ENCODE measurements at places on chromosomes 16 and 17. TPM values are rescaled to one million over a fixed set of nuclear protein-coding genes. Genes with fewer than 3 reads are reported as not detected.
A peak's percentile ranks its signal among the peaks of the same experiment; 100 is the strongest.

Gene CES4A
- 5.0 TPM for total RNA-seq

Gene PABPN1L
- not detected for total RNA-seq

Gene C16orf87
- total RNA-seq = 7.9 TPM

Gene NPIPB13
- total RNA-seq = 4.0 TPM

Gene TNRC6C
- 2.3 TPM for total RNA-seq

Gene KRTAP2-2
- not detected for total RNA-seq

Gene PAQR4
- 11.3 TPM for total RNA-seq

Gene ATAD5
- total RNA-seq = 1.1 TPM

Gene GINS2
- total RNA-seq = 9.9 TPM

Gene MYH1
- total RNA-seq = 0.11 TPM

Gene SMIM22
- not detected for total RNA-seq

Gene NAGS
- total RNA-seq = 1.8 TPM

DNA sequence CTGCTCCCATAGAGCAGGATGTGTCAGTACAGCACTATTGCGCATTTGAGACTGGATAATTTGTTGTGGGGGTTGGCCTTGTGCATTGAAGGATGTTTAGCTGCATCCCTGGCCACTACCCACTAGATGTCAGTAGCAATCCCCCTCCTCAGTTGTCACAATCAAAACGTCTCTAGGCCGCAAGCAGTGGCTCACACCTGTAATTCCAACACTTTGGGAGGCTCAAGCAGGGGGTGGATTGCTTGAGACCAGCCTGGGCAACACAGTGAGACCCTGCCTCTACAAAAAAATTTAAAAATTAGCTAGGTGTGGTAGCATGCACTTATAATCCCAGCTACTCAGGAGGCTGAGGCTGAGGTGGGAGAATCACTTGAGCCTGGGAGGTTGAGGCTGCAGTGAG is 48.4 kb downstream of the CENPV start:
- peak; percentile 31 for DNase-seq
- no peaks in the 10 kb centered on the region for H3K4me1 ChIP-seq
- H3K27ac ChIP-seq = no peak overlapping the region
- H3K36me3 ChIP-seq = no peaks in the 10 kb centered on the region
- H3K27me3 ChIP-seq = no peaks in the 10 kb centered on the region

DNA sequence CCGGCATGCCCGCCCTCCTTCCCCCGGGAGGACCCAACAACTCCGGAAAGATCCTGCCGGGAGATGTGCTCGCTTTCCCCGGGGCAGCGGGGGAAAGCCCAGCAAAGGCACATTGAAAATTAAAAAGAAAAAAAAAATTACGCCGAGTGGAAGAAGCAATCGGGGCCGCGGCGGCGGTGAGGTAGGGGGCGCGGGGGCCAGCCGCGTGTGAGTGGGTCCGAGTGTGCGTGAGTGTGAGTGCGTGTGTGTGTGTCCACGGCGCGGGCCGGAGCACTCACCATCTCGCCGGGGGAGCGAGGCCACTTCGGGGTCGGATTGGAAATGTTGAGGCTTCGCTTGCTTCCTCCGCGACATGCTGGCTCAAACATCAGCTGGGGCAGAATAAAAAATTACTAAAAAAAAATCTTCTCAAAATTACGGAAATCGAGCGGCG is at the start of gene SALL1:
TSS of gene SALL1 (minus strand) at position 383 of the 433 bp plus-strand sequence. CDS start at position 354, 29 bp downstream.
- H3K27ac ChIP-seq = peak within 1 kb of the TSS; percentile 94
- peak within 1 kb of the TSS; percentile 97 for H3K4me3 ChIP-seq
- DNase-seq = peak; percentile 74

DNA sequence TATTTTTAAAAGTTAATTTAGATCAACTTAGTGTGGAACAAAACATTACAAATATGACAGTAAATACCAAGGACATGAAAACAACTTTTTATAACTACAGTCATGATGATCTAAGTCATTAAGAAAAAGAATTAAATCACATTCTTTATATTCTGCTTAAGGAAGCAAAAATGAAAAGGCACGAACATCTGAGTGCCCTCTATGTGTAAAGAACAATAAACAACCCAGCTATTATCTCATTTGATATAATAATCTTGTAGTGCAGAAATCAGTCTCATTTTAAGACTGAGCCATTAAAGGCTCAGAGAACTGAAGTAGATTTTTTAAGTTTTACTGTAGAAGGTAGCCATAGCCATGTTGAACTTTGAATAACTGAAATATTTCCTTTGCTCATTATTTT is 13.4 kb downstream of the MYO1D start:
- H3K27ac ChIP-seq = no peak overlapping the region
- no peaks in the 10 kb centered on the region for H3K27me3 ChIP-seq
- peak; percentile 24 for DNase-seq
- no peaks in the 10 kb centered on the region for H3K36me3 ChIP-seq
- peak overlapping the region; percentile 24 for H3K4me3 ChIP-seq
- H3K4me1 ChIP-seq = peaks cover 29% of the 10 kb centered on the region

GRCh38 chr17:49370971-49371834 is 9.2 kb upstream of the ZNF652 start:
- H3K27me3 ChIP-seq = no peaks in the 10 kb centered on the region
- no peak for DNase-seq
- no peaks in the 10 kb centered on the region for H3K36me3 ChIP-seq
- no peaks in the 10 kb centered on the region for H3K4me1 ChIP-seq
- H3K4me3 ChIP-seq = no peak overlapping the region

- H3K27ac ChIP-seq = peak overlapping the region; percentile 35
- H3K4me1 ChIP-seq = peaks cover 70% of the 10 kb centered on the region
- peak; percentile 80 for DNase-seq
- H3K27me3 ChIP-seq = no peaks in the 10 kb centered on the region
Measured at GRCh38 chr16:53087101-53087500, 32.3 kb downstream of the CHD9 start.

DNA sequence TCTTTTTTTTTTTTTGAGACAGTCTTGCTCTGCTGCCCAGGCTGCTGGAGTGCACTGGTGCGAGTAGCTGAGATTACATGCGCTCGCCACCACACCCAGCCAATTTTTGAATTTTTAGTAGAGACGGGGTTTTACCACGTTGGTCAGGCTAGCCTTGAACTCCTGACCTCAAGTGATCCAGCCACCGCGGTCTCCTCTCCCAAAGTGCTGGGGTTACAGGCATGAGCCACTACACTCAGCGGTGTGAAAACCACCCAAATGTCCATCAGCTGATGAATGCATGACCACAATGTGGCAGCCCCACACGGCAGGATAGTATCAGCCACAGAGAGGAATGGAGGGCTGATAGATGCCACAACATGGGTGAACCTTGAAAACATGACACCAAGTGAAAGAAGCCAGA is 2.1 kb downstream of the P2RX5 start:
- H3K4me1 ChIP-seq = peaks cover 10% of the 10 kb centered on the region
- no peaks in the 10 kb centered on the region for H3K36me3 ChIP-seq
- no peak for DNase-seq
- H3K4me3 ChIP-seq = no peak overlapping the region

GRCh38 chr17:77433385-77434135 is 292.8 kb downstream of the SEC14L1 start:
- no peaks in the 10 kb centered on the region for H3K27me3 ChIP-seq
- H3K4me1 ChIP-seq = peaks cover 52% of the 10 kb centered on the region
- H3K4me3 ChIP-seq = peak overlapping the region; percentile 22
- no peaks in the 10 kb centered on the region for H3K36me3 ChIP-seq

DNA sequence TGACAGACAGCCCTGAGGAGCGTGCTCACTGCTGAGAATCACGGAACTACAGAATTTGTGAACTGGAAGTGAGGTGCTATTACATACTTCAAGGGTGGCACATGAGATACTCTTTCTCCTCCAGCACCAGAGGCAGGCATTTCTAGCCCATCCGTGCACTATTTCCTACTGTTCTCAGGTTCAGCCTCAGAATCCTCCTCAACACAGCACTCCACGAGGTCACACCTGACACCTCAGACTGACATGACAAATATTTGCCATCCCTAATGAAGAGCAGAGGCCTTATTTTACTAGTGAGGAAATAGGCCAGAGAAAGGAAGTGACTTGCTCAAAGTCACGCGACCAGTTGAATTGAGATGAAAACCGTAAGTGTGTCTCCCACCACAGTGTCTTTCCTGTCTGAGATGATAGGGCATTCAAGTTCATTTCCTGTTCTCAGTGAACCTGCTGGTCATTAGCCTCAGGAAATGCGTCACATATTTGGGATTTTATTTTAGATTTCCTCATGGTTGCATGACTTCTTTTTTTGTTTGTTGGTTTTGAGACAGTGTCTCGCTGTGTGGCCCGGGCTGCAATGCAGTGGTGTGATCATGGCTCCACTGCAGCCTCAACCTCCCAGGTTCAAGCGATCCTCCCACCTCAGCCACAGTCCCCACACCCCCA is 23.6 kb downstream of the SEZ6 start:
- no peak for DNase-seq
- no peak overlapping the region for H3K27ac ChIP-seq
- H3K4me1 ChIP-seq = no peaks in the 10 kb centered on the region
- peaks cover 22% of the 10 kb centered on the region for H3K27me3 ChIP-seq

DNA sequence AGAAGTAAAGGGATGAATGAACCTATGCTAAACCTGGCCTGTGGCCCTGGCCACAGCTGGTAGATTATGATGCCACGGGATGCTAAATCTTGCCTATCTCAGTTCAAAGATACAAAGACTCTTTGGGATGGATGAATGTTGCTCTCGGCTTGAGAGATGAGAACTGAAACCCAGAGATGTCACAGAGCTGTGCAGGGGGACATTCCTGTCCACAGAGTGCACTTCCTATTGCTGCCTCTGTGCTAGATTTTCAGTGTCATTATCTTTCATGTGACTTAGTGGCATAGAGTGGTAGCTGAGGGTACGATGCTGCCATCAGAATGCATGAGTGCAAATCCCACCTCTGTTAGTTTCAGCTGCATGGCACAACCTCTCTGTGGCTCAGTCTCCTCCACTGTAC is 2.3 kb upstream of the MT1M start:
- H3K36me3 ChIP-seq = no peaks in the 10 kb centered on the region
- no peak for DNase-seq
- no peak overlapping the region for H3K27ac ChIP-seq
- no peaks in the 10 kb centered on the region for H3K27me3 ChIP-seq

GRCh38 chr17:45705123-45706009 is 78.8 kb upstream of the CRHR1 start:
- no peak overlapping the region for H3K4me3 ChIP-seq
- 0 out of 2 replicates have a peak, but pooled peaks cover 7% of the 10 kb centered on the region for H3K4me1 ChIP-seq
- H3K36me3 ChIP-seq = no peaks in the 10 kb centered on the region
- H3K27me3 ChIP-seq = peaks cover 5% of the 10 kb centered on the region

GRCh38 chr16:77353587-77354263 is 81.1 kb downstream of the ADAMTS18 start:
- DNase-seq = no peak
- H3K4me3 ChIP-seq = no peak overlapping the region
- no peak overlapping the region for H3K27ac ChIP-seq
- H3K4me1 ChIP-seq = no peaks in the 10 kb centered on the region
- H3K36me3 ChIP-seq = no peaks in the 10 kb centered on the region
- peaks cover 9% of the 10 kb centered on the region for H3K27me3 ChIP-seq

DNA sequence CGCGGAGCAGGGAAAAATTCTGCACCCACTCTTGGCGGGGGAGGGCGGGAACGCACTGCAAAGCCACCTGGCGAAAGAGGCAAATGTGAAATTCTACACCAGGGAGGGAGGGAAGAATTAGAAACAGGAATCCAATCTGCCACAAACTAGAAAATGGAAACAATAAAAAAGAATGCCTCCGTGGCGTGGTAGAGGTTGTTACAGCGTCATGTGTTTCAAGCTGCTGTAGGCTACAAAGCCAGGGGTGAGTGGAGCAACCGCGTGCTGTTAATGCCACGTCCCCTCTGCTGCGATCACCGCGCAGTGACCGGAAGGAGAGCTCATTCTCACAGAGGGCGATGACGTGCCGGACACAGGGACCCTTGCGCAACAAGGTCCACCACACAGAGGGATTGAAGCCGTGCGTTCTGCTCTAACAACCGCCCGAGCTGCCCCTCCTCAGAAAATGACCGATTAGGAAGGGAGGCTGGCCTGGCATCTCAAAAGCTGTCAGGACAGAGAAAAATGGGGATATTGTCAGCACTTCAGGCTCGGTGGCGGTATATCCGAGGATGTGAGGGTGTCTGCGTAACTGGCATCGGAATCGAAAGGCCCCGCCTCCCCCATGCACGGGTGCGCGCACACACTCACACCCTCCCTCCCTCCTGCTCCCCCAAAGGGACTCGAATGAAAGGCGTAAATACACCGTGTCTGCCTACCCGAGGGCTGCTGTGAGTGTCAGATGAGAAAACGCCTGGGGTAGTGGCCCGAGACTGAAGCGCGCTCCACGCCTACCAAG is 70.8 kb upstream of the TNRC6C start:
- peak; percentile 93 for DNase-seq
- no peaks in the 10 kb centered on the region for H3K36me3 ChIP-seq
- H3K27ac ChIP-seq = 0 out of 2 replicates have a peak overlapping the region, but pooled peaks have one; percentile 4

- no peaks in the 10 kb centered on the region for H3K27me3 ChIP-seq
- no peak overlapping the region for H3K27ac ChIP-seq
- no peaks in the 10 kb centered on the region for H3K36me3 ChIP-seq
- 0 out of 2 replicates have a peak, but pooled peaks cover 5% of the 10 kb centered on the region for H3K4me1 ChIP-seq
Measured at GRCh38 chr16:585351-585750, 4.5 kb upstream of the RAB40C start.

GRCh38 chr17:19392303-19392702 is 5.3 kb upstream of the MFAP4 start:
- no peaks in the 10 kb centered on the region for H3K27me3 ChIP-seq
- DNase-seq = no peak
- no peak overlapping the region for H3K4me3 ChIP-seq
- H3K4me1 ChIP-seq = peaks cover 17% of the 10 kb centered on the region
- no peak overlapping the region for H3K27ac ChIP-seq

DNA sequence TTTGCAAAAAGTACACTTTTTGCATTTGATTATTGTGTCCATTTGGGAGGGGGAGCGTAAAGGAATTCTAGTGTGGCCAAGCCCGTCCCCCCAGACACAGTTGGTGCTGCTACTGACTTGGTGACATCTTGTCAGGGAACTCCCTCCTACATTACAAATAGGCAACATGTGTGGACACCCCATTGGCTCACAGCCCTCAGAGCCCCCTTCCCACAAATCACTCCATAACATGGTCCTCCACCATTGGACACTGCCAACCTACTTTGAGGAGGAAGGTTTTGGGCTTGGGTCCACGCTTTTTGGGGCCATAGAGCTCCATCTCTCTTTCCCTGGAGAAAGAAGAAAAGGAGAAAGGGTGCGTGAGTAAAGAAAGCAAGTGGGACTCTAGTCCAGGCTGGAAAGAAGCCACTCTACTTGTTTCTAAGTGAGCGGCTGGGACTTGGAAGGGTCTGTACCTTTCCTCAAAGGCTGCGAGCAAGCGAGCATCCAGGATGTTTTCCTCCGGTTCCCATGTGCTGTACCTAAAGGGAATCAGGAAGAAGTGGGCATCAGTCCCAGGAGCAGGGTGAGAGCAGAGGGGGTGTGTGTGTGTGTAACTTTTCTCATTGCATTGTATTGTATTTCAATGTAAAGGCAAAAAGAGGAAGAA is 958 bp downstream of the CBX8 start:
- no peak for DNase-seq
- peak overlapping the region; percentile 77 for H3K4me3 ChIP-seq
- H3K27me3 ChIP-seq = peaks cover 45% of the 10 kb centered on the region
- no peaks in the 10 kb centered on the region for H3K36me3 ChIP-seq
- H3K27ac ChIP-seq = no peak overlapping the region

GRCh38 chr16:16857012-16857411 is 478.1 kb downstream of the NPIPA7 start:
- no peaks in the 10 kb centered on the region for H3K27me3 ChIP-seq
- H3K4me3 ChIP-seq = no peak overlapping the region
- DNase-seq = no peak
- H3K4me1 ChIP-seq = no peaks in the 10 kb centered on the region
- no peaks in the 10 kb centered on the region for H3K36me3 ChIP-seq
